ENCODE measurements at places on chromosomes 6 and 20.

DNA sequence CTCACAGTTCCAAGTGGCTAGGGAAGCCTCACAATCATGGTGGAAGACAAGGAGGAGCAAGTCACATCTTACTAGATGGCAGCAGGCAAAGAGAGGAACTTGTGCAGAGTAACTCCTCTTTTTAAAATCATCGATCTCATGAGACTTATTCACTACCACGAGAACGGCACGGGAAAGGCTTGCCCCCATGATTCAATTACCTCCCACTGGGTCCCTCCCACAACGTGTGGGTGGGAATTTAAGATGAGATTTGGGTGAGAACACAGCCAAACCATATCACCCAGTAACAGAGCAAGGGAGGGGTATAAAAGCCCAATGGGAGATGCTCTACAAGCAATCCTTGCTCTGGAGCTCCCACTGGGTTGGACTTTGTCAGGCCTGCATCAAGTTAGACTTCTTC is 80.4 kb downstream of the JPH2 start:
- no peak for DNase-seq

GRCh38 chr20:21681922-21682318 is 23.5 kb upstream of the PAX1 start:
- DNase-seq: no peak

GRCh38 chr20:62624719-62625453 is 17.4 kb upstream of the SLCO4A1 start:
- DNase-seq: no peak

GRCh38 chr6:27541212-27541932 is 68.5 kb upstream of the ZNF184 start:
- DNase-seq: no peak

GRCh38 chr20:44658810-44659209 is 7.3 kb upstream of the ADA start:
- DNase-seq: no peak

DNA sequence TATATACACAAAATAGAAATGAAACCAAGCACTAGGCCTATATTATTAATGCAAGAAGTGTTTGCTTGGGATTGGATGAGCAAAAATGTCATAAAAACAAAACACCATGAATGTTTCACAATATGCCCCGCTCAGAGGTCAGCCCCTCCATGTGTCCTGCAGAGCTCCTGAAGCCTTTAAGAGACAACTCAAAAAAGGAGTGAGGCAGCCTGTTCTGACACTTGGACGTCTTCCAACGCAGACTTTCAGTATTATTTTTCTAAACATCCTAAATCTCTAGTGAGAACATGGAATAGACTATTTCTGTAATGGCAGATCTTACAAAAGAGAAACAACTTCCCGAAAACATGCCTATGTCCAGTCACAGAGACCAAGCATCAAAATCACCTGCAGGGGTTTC is 322.6 kb downstream of the PRKN start:
- DNase-seq: no peak

DNA sequence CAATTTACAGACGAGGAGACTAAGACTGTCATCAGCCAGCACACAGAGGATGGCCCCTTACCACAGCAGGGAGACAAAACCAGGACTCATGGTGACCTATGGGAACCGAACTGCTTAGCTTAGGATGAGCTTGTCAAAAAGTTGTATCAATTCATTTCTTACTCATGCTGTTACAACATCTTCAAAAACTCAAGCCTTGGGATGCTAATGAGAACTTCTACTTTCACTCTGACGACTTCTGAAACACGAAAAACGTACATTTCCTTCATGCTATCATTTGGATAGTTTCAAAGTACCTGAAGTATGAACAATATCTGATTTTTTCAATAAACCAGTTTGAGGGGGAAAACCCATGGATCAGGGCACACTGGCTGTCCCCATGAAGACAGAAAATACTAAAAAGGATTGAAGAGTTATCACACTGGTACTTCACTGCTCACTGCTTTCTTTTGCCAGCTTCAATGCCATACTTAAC is 31.9 kb downstream of the HIVEP2 start:
- no peak for DNase-seq

DNA sequence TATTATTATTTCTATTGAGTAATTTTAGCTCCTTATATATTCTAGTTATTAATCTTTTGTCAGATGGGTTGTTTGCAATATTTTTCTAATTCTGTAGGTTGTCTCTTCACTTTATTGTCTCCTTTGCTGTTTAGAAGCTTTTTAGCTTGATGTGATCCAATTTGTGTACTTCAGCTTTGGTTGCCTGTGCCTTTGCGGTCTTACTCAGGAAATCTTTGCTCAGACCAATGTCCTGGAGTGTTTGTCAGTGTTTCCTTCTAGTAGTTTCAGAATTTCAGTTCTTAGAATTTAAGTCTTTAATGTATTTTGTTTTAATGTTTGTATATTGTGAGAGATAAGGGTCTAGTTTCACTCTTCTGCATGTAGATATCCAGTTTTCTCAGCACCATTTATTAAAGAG is 916.0 kb upstream of the EYS start:
- no peak for DNase-seq

DNA sequence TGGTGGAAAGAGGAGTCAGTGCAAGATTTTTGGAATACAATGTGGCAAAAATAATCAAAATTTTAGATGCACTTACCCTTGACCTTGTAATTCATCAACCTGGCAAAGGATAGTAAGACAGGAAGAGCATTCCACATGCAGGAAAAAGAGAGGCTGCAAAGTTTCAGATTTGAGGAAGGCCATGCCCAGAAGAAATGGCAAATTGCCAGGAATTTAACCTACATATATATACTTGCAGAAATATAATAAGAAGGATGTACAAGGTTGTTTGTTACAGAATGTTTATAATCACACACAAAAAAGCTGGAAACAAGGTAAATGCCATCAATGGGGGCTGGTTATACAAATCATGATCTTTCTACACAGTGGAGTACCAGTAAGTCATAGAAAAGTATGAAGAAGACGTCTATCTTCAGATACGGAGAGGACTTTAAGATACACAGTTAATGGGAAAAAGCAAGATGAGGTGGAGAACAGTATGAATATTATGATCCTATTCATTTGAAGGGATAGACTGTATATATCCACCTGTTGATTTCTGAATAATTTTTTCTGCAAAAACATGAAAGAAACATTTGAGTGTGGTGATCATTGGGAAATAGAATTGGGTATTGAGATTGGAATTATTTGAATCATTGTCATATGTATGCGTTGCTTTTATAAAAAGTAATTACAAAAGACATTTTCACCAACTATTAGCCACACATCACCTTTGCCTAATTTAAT is 253.8 kb downstream of the TBC1D7 start:
- DNase-seq: no peak

Measured in NCI-H345 (cell line).